Umbilical cord (tissue), 2 donors: ENCODE measurements at places on chromosomes 3 and 15. TPM values are rescaled to one million over a fixed set of nuclear protein-coding genes. Genes with fewer than 3 reads are reported as not detected.

STRIT1 gene
- total RNA-seq: not detected

- DNase-seq: no peak
These were observed 6.9 kb downstream of the SLC28A1 start for GRCh38 chr15:84891339-84891738.

DNA sequence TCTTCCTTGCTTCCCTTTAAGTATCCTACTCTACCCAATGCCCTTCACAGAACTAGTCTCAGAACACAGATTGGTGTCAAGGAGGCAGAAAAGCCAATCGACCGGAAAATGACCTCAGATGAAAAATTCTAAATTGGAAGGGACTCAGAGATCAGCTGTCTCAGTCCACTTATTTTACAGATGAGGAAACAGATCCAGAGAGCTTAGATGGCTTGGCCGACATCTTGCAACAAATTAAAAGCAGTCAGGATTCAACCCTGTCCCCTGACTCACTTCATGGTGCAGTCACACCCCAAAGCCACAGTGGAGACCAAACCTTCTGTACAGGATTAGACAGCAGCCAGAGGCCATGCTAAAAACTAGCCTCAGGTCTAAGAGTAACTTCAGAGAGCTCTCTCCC is 169.3 kb upstream of the BHLHE40 start:
- DNase-seq: no peak

DNA sequence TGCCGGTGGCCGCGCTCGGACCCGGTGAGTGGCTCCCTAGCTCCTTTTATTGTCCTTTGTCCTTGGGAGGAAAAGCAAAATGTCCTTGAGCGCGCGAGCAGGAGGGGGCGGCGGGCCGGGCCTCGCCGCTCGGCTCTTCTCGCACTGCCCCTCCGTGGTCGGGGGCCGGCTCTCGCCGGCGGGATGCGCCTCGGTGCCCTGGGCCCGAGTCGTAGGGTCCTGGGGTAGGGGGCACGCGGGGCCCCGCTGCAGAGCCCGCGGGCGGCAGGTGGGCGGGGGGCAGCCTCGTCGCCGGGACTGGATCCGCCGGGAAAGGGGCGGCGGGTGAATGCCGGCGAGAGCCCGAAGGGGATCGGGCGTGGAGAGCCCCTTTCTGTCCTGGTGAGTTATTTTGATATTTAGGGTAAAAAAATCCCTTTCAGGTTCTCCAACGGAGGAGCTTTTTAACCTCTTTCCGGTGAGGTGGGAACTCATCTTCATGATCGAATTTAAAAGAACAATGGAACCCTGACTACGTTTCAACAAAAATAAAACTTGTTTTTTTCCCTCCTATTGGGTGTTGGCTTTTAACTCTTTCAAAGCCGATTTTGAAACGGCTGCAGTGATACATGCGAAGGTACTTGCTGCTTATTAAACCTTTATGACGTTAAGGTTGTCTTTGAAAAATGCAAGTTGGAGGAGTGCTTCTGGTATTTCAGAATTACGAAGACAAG is 16.8 kb upstream of the CHD2 start:
- DNase-seq: peak; percentile 61

MAP6D1 gene
- 5.8 TPM for total RNA-seq

COL6A5 gene
- total RNA-seq: 3.6 TPM

DNA sequence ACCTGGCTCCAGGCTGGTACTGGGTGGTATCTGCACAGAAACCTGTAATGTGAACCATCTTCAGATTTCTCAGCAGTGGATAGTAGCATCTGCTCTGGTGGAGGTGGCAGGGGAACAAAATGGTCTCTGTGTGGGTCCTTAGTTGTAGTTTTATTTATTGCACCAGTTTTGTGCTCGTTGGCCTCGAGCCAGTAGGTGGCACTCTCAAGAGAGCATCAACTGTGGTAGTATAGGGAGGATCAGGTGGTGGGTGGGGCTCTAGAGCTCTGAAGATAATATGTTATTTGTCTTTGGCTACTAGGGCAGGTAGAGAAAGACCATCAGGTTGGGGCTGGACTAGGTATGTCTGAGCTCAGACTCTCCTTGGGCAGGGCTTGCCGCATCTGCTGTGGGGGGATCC is 254.0 kb upstream of the GPR149 start:
- DNase-seq: no peak

DNA sequence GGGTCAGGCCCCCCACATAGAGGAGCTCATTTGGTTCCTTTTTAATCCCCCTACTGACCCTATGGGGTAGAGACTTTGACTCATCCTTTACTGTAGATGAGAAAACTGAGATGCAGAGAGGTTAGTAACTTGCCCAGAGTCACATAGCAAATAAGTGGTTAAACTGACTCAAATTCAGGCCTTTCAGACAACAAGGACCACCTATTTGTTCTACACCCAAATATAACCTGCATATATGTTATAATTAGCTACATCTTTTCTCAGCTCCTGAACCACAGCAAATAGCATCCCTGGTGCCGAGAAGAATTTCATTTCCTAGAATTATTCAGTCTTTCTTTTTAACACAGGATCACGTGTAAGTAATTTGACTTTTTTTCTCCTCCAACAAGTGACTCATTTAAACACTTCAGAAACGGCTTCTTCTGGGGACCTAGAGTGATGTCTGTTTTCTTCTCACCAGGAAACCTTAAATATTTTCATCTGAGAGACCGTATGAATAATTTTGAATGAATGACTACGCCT is 57.4 kb downstream of the MGLL start:
- DNase-seq: no peak

NR1I2 gene
- total RNA-seq: 0.96 TPM

ILDR1 gene
- 3.4 TPM for total RNA-seq

ARL8B gene
- total RNA-seq: 66.4 TPM

DNAH12 gene
- total RNA-seq: 0.48 TPM

GRCh38 chr3:156605686-156606605 is 51.0 kb upstream of the SSR3 start:
- DNase-seq: peak; percentile 95

GRCh38 chr3:48436477-48436787 is 3.5 kb downstream of the CCDC51 start:
- no peak for DNase-seq

DNA sequence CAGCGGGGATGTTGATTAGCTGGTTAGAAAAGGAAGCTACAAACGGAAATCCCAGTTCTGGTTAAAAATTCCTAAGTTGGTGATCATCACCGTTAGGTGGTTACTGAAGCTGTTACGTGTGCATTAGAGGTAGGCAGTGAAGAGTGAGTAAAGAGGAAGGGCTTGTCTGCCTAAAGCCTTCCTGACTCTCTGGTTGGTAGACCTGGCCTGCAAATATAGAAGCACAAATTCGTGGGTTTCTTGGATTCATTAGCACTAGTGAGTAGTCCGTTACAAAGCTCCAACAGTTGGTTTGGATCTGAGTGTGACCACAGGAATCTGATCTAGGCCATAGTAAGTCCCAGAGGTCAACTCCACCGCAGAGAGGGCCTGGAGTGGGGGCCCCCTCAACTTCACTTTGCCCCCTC is 174.0 kb upstream of the TP63 start:
- DNase-seq: no peak

C3orf80 gene
- 2.6 TPM for total RNA-seq

GRCh38 chr15:63338170-63338569 is 43.5 kb downstream of the CA12 start:
- DNase-seq: no peak

DNA sequence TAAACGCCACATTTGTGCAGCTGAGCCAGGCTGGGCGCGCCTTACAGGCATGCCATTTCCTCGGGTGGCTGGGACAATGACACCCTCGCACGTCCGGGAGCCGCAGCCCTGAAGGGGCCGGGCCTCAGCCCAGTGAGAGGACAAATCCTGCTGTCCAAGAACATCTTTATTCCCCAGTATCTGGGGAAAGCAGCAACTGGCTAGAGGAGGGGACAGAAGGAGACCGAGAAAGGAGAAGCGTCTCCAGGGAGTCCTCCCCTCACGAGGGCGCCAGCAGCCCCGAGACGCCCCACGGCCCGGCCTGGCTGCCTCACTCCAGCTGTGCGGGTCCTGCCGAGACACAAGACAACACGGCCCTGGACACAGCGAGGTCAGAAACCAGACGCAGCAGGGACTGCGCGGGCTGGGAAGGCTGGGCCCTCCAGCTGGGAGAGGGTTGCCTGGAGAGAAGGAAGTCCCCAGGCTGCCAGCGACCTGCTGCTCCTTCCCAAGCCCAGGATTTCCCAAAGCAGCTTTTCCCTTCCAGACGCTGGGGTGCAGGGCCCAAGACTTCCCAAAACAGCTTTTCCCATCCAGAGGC is 130.2 kb downstream of the CHSY1 start:
- DNase-seq: peak; percentile 76

GRCh38 chr3:30520699-30521098 is 85.7 kb upstream of the TGFBR2 start:
- no peak for DNase-seq

TICRR gene
- total RNA-seq: 1.2 TPM

TCTA gene
- 10.1 TPM for total RNA-seq

DNA sequence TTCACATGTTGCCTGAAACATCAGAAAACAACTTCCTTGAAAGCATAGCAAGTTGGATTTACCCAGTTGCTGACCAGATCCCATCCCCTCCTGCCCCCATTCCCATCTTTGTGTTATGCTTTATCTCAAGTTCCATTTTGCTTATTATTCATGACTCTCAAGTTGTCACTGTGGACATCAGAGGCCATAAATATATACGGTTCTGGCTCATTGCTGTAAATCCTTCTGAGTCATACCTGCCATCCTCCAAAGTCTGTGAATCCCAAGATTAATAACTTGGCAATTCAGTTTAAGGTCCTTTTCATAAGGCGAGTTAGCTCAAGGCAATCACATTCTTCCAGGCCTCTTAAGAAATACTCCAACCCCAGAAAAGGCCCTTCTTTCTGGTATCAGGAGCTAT is 126.2 kb upstream of the C2CD4B start:
- DNase-seq: peak; percentile 60

- no peak for DNase-seq
These were observed 11.1 kb upstream of the ARID3B start for GRCh38 chr15:74529921-74530320.

GOLGA8H gene
- not detected for total RNA-seq

DNA sequence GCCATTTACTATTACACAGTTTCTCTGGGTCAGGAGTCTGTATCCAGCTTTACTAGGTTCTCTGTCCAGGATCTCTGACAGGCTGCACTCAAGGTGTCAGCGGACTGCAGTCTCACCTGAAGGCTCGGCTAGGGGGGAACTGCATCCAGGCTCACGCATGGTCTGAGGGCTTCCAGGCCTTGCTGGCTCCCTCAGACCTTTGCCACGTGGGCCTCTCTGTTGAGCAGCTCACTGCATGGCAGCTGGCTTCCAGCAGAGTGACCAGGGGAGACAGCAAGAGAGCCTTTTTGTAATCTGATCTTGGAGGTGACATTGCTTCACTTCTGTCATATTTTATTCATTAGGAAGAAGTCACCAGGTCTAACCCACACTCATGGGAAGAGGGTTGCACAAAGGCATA is 152.3 kb downstream of the CACNA2D3 start:
- DNase-seq: no peak

DNA sequence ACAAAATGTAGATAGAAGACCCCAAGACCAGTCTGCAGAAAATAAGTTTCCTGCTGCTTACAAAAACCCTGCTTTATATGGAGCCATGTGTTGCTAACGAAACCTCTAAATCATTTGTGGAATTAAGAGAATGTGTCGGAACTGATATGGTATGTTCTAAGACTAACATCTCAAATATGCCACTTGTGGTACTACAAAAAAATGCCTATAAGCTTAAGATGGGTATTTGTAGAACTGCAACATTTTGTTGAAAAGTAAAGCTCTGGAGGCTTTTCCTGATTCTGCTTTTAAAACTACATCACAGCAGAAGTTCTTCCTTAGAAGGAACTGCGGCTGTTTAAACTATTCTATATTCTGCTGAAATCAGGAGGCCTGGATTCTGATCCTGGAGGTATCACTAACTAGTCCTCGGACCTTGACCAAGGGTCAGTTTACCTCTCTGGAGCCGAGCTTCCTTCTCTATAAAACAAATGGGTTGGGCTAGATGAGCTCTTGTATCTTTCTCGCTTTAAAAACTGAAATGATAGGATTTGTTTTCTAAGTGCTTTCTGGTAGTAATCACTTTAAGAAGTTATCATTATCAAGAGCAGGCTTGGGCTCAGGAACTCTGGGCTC is 74.9 kb downstream of the RAD18 start:
- DNase-seq: peak; percentile 82

GRCh38 chr15:63605816-63606215 is 8.6 kb downstream of the FBXL22 start:
- DNase-seq: no peak

KCTD6 gene
- 14.0 TPM for total RNA-seq

DNA sequence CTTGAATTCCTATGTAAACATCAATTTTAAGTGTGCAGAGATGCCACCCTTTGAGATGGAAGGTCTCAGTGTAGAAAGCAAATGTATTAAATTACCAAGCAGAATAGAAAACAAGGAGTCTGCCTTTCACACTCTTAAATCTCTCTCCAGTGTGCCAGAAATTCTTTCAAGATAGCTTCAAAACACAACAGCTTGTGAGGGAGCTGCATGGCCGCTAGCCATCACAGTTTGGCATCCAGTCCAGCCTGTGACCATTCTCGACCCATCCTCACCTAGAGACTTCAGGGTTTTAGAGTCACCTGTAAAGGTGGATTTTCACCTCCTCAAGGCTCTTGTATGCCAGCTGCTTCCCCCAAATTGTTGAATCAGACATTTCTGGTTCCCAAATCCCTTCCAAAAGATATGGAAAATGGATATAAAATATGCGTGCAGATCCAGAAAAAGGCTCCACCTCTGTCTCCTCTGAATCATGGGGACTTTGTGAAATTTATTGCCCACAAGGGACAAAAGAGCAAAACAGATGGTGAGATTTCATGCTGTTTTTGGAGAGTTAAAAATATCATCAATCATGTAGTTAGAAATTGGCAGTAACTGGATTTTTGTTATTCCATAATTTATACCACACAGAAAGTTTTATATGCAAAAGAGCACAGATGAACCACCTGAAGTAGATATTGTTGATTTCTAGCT is 114.2 kb upstream of the THRB start:
- DNase-seq: no peak

SEMA6D gene
- total RNA-seq: 17.1 TPM

GUCA1C gene
- total RNA-seq: not detected

DNA sequence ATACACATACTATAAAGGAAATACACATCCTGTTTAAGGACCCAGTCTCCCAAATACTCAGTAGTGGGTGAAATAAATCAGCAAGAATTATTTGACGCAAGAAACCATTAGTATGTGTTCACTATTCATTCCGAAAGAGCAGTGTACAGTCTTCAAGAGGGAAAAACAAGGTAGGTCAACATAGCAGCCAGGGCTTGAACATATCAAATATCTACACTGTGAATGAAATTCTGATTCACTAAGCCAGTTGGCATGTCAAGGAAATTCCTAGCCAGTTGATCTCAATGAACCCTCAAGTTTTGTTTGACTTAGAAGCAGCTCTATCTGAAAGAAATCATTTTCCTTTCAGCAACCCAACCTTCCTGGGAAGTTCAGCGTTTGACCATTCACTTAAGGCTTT is 99.0 kb downstream of the CNTN3 start:
- DNase-seq: no peak

GABRA5 gene
- total RNA-seq: 0.96 TPM
